ENCODE measurements at places on chromosomes 12 and 14. TPM values are rescaled to one million over a fixed set of nuclear protein-coding genes. Genes with fewer than 3 reads are reported as not detected.
A peak's percentile ranks its signal among the peaks of the same experiment; 100 is the strongest.

DNA sequence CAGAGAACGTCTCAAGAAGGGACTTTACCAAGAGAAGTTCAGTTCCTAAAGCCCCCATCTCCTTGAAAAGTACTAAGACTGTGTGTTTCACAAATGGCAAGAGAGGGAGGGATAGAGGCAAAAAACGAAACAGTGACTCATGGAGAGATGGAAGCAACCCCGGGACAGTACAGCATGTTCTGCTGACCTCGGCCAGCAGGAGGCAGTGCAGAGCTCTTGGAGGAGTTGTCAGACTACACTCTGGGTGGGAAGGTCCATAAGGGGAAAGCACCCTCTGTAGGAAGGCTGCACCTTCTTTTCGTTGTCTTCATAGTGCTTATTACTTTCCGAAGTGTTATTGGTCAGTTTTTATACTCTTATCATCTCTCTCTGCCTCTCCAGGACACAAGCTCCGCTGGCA lies 525.2 kb upstream of the CCDC196 start:
- no peak for DNase-seq

The CALCOCO1 gene
- 124 TPM for polyA plus RNA-seq

The LRRIQ1 gene
- polyA plus RNA-seq = 38.7 TPM

The FAIM2 gene
- polyA plus RNA-seq = 5.9 TPM

GRCh38 chr12:83389237-83389996 lies 702.7 kb downstream of the TMTC2 start:
- no peak for DNase-seq

DNA sequence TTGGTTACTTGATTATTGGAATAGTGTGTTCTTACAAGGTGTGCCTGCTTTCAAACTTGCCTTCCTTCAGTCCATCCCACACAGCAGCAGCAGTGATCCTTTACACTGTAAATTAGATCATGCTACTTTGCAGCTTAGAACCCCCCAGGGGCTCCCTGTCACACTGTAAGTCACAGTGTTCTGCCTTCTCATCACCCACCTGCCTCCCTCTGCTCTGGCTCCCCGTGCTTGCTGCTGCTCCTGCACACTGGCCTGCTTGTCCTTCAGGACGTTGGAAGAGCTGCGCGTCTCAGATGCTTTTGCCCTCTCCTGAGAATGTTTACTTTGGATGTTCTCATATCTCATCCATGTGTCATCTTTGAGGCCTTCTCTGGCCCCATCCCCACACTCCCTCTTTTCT lies 27.3 kb downstream of the ZC3H14 start:
- no peak for DNase-seq

GRCh38 chr14:24634158-24634557 lies at the start of gene GZMB:
Gene GZMB (minus strand): TSS chr14:24634190. CDS start chr14:24634160, 30 bp downstream.
- DNase-seq = no peak

The DEPDC4 gene
- 5.3 TPM for polyA plus RNA-seq

The SYT1 gene
- polyA plus RNA-seq = 23.9 TPM

DNA sequence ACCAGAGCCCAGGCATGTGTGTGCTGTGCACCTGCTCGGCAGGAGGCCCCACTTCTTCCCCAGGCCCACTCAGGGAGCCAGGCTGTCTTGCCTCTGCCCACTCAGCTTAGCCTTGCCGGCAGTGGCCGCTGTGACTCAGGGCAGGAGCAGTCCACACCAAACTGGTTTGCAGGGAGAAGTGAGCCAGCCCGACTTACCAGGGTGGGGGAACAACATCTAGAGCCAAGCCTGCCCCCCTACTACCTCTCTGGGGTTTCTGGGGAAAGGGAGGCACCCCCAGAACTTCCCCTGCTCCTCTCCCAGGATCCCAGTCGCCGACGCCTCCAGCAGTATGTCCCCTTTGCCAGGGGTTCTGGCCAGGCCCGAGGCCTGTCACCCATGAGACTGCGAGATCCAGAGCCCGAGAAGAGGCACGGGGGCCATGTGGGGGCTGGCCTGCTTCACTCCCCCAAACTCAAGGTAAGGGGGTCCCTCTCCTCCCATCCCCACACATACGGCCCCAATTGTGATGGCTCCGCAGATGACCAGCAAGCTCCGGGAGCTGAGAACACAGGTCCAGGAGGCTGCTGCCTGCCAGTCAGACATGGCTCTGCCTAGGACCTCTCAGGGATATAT lies 3.0 kb downstream of the PLEKHG6 start:
- DNase-seq = no peak

- no peak for DNase-seq
Observed at GRCh38 chr12:48000878-48001504, 3.3 kb downstream of the COL2A1 start.

The HOTAIR gene
- 1.2 TPM for polyA plus RNA-seq

DNA sequence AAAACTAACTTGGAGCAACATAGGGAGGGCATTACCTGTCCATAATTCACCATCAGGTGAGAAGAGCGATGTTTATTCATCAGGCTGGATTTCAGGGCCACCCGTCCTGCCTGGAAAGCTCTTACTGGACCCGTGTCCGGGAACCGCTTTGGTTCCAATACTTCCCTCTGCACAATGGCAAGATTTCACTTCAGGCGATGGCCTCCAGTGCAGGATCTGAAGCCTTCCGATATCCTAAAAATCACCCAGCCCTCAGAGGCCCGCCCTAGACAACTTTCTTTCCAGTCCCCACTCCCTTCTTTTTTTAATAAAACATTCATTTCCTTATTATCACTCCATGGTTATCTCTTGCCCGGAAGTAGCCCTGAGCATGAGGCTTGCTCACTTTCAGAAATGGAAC lies 92.5 kb downstream of the BCL11B start:
- DNase-seq = no peak

The RDH12 gene
- 0.38 TPM for polyA plus RNA-seq

The ETNK1 gene
- polyA plus RNA-seq = 73.2 TPM

GRCh38 chr12:27981874-27982273 lies 9.3 kb upstream of the PTHLH start:
- no peak for DNase-seq

GRCh38 chr12:14976658-14977057 lies 3.8 kb downstream of the PDE6H start:
- no peak for DNase-seq

- peak; percentile 53 for DNase-seq
Observed at GRCh38 chr14:32896979-32897697, 41.5 kb upstream of the NPAS3 start.

DNA sequence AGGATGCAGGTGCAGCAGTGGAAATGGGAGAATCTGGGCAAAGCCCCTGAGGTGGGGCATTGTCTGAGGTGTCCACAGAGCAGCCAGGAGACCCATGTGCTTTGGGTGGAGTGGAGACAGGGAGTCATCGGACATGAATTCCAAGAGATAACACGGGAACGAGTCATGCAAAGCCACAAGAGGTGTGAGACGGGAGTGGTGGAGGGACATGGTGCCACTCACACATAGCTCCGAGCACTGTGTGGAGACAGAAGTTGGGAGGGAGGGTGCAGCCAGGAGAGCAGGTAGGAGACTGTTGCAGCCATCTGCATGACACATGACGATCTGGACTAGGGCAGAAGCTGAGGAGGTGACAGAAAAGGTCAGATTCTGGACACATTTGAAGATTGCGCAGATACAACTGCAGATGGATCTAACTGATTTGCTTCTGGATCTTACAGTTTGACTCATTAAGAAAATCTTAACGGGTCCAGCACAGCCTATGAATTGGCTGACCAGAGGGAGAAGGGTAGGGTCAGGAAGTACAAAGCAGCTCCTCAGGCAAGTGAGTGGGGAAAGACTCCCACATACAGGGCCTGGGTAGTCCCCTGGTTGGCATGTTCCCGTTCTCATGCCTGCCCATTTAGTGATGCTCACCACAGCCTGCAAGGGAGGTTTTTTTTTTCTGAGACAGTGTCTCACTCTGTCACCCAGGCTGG lies 379.8 kb downstream of the FUT8 start:
- no peak for DNase-seq

GRCh38 chr14:74583689-74584434 lies 28.2 kb downstream of the LTBP2 start:
- DNase-seq = no peak

Data from right renal cortex interstitium (tissue), 3 donors.